ENCODE measurements at places on chromosomes 11 and 22.
A peak's percentile ranks its signal among the peaks of the same experiment; 100 is the strongest.

GRCh38 chr11:38593649-38594048 lies 1995.6 kb upstream of the RAG2 start:
- DNase-seq = no peak
- H3K4me3 ChIP-seq = no peak overlapping the region
- H3K4me1 ChIP-seq = no peaks in the 10 kb centered on the region
- H3K27me3 ChIP-seq = no peaks in the 10 kb centered on the region
- no peaks in the 10 kb centered on the region for H3K36me3 ChIP-seq

DNA sequence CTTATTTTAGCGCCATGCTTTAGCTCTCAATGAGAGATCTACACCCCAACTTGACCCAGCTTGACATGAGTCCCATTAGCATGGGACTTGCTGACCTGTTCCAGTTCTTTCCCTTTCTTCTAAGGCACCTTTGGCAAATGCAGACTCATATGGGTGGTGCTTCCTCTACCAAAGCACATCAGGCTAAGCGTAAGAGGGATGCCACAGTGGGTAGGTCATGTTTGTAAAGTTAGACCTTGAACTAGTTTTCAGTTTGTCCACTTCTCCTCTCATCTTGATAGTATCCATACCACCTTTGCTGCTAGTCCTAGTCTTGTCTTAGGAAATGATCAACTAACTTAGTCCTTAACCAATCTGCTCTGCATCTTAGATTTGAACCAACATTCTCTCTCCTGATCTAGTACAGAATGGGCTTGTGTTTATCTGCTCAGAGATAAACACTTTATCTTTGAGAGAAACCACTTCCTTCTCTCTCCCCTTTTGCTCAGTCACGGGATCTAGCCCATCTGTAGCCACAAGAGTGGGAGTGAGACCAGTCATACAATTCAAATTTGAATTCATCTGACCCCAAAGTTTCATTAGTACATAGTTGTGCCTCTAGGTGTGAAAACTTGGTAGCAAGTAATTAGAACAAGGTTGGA lies 72.1 kb upstream of the CD44 start:
- DNase-seq = no peak
- H3K27me3 ChIP-seq = no peaks in the 10 kb centered on the region
- H3K27ac ChIP-seq = no peak overlapping the region
- no peaks in the 10 kb centered on the region for H3K36me3 ChIP-seq
- H3K4me3 ChIP-seq = no peak overlapping the region
- peaks cover 34% of the 10 kb centered on the region for H3K4me1 ChIP-seq

- H3K27ac ChIP-seq = no peak overlapping the region
- H3K4me1 ChIP-seq = no peaks in the 10 kb centered on the region
- no peaks in the 10 kb centered on the region for H3K36me3 ChIP-seq
- no peaks in the 10 kb centered on the region for H3K27me3 ChIP-seq
Measured at GRCh38 chr11:130634961-130635473, 186.6 kb downstream of the ADAMTS15 start.

- H3K27me3 ChIP-seq = no peaks in the 10 kb centered on the region
- no peak overlapping the region for H3K4me3 ChIP-seq
- H3K4me1 ChIP-seq = no peaks in the 10 kb centered on the region
- H3K36me3 ChIP-seq = peaks cover 22% of the 10 kb centered on the region
- no peak overlapping the region for H3K27ac ChIP-seq
Measured at GRCh38 chr11:121630041-121630440, 177.3 kb upstream of the SORL1-AS1 start.

DNA sequence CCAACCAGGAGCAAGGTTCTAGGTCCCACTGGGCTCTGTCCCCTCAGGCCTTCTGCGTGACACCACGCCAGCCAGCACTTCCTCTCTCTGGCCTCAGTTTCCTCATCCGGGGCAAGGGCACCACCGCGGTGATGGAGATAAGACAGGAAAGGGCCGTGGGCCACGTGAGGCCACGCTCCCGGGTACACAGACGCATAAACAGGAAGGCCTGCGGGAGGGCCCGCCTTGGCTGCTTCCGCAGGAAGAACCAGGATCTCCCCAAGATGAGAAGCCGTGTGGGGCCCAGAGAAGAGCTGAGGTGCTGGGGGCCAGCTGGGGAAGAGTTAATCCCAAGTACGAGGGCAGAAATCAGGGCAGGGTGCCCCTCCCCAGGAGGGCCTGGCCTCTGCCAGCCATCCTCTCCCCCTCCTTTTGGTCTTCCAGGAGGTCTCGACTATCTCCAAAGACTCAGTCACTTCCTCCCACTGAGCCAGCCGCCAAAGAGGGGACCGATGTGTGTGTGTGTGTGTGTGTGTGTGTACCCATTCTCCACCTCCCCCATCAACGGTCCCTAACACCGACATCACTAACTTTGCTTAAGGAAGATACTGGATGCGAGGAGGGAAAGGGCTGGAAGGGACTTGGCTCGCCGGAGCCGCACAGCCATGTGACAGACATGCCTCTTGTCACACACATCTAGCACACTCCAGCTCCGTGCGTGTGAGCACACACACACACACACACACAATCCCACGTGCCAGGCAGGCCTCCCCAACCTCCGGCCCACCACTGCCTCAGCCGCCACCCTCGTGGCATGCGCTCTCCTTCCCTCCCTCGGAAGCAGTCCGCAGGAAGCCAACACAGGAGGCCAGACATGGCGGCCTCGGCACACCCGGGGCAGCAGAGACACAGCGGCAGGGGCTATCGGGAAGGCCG lies 1.4 kb downstream of the MFNG start:
- peak overlapping the region; percentile 84 for H3K4me3 ChIP-seq
- DNase-seq = peak; percentile 89
- H3K27ac ChIP-seq = peak overlapping the region; percentile 86
- H3K4me1 ChIP-seq = peaks cover 25% of the 10 kb centered on the region
- no peaks in the 10 kb centered on the region for H3K27me3 ChIP-seq
- peaks cover 7% of the 10 kb centered on the region for H3K36me3 ChIP-seq

- H3K4me1 ChIP-seq = no peaks in the 10 kb centered on the region
- H3K4me3 ChIP-seq = no peak overlapping the region
- no peak overlapping the region for H3K27ac ChIP-seq
- H3K27me3 ChIP-seq = no peaks in the 10 kb centered on the region
- no peaks in the 10 kb centered on the region for H3K36me3 ChIP-seq
- DNase-seq = no peak
Measured at GRCh38 chr11:94871491-94872185, 101.7 kb downstream of the CWC15 start.
